ENCODE measurements at places on chromosomes 13 and 19.

- DNase-seq, result no peak
Observed at GRCh38 chr13:110560601-110561343, 750 bp downstream of the RAB20 start.

GRCh38 chr19:15320116-15320515 is 12.2 kb downstream of the BRD4 start:
- DNase-seq, result no peak

DNA sequence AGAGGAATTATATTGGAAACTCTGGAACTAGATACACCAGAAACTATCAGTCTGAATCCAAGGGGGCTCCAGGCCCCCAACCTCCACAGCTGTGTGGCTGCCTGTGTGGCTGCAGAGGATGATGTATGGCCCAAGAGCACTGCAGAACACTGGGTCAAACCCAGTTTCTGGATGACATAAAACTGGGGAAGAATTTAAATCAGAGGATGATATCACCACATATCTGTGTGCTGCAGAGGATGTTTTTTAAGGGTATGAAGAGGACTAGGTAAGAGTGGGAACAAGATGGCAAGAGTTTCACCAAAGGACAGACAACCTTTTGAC is 226.4 kb downstream of the SUCLA2 start:
- DNase-seq, result no peak

GRCh38 chr13:92390217-92390616 is 836.4 kb upstream of the GPC6 start:
- no peak for DNase-seq

DNA sequence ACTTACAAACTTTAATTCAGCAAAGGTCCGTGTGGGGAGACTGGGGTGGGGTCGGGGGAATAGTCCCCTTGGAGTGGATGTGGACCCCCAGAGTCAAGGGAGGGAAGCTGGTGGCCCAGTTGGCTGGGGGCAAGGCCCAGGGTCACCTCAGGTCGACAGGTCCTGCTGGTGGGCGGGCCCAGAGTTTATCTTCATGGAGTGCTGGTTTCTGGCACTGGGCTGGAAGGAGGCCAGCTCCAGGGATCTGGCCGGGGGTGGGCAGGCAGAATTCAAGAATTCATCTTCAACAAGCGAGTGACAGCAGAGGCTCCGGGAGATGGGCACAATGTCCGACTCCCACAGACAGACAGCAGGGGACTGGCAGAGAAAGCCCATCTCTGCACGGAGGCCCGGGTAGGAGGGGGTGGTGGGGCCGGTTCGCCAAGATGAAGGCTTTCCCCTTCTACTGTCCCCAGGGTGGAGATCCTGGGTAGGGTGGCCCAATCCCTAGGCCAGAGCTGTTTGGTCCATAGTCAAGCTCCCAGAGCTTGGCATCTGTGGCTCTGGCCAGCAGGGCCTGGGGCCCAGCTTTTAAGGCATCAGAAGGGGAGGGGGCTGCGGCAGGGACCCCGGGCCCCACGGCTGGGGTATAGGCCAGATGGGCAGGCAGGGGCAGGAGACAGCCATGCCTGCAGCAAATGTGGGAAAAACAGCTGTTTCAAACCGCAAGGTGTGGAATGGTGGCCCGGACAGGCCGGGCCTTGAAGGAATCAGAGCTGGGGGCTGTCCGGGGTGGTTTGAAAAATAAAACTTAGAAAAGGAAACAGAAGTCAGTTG is 622 bp upstream of the FDX2 start:
- no peak for DNase-seq

DNA sequence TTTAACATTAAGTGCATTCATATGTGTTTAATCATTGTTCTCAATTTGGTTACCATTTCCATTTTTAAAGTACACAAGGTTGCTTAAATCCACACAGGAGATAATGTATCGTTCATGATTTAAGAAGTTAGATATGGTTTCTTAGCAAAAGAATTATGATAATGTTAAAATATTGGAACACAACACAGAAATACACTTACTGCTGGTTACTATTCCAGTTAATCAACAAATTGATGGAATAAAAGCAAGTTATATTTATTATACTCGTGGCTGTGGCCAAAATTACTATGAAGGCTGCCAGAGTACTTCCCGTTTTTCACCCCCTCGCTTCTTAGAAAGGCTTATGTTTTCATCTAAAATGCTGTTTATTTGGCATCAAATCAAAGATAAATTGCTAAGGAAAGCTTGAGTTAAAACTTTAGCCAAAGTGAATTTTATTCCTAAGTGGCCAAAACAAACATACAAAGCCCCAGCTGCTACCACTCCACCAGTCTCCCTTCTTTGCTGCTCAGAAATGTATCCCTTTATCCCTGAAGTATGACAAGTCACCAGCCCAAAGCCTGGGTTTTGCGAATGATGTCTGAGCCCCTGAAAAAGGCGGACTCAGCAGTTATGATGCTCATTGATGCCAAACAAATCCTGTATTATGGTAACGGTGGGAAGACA is 27.7 kb downstream of the LCP1 start:
- no peak for DNase-seq

- no peak for DNase-seq
Observed at GRCh38 chr19:54436031-54436523, 12.9 kb upstream of the LENG8 start.

- no peak for DNase-seq
Observed at GRCh38 chr13:79936368-79937136, 404.4 kb downstream of the SPRY2 start.

GRCh38 chr13:39394796-39395678 is 208.0 kb downstream of the LHFPL6 start:
- no peak for DNase-seq

DNA sequence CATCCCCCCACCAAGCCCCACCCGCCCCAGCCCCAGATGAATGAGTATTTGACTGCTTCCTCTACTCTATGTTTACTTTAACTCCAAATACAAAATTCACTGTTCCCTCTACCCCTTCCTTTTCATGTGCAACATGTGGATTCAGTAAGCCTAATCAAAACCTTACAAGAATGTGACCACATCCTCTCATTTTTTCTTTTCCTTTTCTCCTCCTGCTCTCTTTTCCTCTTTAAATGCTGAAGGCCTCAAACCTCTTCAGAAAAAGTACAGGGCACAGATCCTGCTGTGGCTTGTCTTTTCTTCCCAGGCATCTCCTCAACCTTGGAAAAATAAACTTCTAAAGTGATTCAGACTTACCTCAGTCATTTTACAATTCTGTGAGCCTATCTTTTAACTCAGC is 119.0 kb downstream of the MYCBP2 start:
- no peak for DNase-seq

- no peak for DNase-seq
Observed at GRCh38 chr19:41206456-41206855, 12.6 kb upstream of the AXL start.

DNA sequence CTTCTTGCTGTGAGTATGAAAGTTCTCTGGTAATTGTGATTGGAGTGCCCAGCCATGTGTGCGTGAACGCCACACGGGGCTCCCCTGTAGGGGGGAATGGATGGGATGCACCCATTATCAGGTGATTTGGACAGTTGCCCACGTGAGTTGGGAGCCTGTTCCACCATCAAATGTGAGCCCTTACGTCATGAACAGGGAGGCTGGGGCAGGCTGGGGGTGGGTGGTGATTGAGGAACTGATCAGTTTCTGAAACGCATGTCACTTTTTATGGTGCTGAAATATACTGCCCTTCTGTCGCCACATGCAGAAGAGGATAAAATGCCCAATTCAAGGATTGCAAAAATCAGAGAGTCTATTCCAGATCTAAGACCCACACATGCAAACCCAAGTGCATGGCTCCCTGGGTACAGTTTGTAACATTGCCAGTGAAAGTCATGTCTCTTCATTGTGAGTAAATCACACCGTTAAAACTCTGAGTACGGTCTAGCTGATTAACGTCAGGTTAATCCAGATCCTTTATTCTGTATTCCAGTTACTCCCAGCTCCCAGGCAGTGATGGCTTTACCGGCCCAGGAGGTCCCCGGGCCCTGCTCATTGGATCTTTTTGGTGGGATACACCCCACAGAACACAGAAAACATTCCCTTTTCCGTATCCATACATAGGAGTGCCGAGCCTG is 90.2 kb downstream of the RAB20 start:
- DNase-seq, result no peak

DNA sequence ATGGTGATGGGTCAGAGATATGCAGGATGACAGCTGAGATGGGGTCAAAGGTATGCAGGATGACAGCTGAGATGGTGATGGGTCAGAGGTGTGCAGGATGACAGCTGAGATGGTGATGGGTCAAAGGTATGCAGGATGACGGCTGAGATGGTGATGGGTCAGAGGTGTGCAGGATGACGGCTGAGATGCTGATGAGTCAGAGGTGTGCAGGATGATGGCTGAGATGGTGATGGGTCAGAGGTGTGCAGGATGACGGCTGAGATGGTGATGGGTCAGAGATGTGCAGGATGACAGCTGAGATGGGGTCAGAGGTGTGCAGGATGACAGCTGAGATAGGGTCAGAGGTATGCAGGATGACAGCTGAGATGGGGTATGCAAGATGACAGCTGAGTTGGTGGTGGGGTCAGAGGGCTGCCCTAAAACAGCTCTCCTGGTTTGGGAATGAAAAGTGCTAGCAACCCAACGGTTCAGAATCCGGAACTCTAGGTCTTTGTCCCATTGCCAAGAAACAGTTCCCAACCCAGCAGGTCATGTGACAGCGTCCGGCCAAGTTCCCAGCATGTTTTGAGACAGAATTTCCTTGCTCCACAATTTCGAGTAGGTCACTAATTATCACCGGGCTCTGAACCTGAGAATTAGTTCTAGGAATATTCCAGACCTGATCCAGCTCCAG is 3.2 kb downstream of the SELENOW start:
- DNase-seq, result no peak

DNA sequence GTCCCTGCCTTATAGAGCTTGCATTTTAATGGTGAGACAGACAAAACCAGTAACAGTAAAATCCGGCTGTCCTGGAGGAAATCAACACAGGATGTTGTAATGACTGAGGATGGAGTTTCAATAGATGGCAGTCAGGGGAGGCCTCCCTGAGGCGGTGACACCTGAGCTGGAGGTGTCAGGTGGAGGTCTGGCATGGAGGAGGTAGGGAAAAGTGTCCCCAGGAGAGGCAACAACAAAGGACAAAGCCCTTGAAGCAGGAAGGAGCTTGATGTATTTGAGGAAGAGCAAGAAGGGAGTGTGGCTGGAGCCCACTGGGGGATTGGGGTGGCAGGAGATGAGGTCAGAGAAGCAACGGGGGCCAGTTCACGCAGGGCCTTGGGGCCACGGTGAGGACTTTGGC is 7.8 kb downstream of the GRIN2D start:
- DNase-seq, result no peak

- DNase-seq, result no peak
Observed at GRCh38 chr13:71056581-71056980, 810.4 kb downstream of the DACH1 start.

- DNase-seq, result no peak
Observed at GRCh38 chr13:25927363-25927762, 124.5 kb downstream of the SHISA2 start.

GRCh38 chr13:109883181-109884180 is 97.1 kb upstream of the IRS2 start:
- no peak for DNase-seq

DNA sequence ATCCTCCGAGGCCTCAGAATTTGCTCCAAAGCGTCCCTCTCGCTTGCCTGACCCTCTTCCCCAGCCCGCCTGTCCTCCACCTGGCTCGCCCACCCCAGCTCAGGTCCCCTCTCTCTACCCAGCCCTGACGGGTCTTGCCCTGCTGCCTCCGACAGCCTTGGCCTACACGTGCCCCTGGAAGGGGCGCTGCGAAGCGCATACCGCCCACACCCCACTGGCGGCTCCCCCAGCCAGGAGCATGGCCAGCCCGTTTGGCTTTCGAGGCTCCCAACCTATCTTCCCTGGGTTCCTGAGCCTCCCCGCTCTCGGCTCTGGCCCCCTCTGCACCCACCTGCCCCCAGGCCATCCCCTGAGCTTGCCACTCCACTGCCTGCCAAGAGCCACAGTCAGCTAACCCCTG is 4.5 kb downstream of the XAB2 start:
- no peak for DNase-seq

- DNase-seq, result no peak
Observed at GRCh38 chr19:39325778-39326665, 5.4 kb upstream of the LRFN1 start.

DNA sequence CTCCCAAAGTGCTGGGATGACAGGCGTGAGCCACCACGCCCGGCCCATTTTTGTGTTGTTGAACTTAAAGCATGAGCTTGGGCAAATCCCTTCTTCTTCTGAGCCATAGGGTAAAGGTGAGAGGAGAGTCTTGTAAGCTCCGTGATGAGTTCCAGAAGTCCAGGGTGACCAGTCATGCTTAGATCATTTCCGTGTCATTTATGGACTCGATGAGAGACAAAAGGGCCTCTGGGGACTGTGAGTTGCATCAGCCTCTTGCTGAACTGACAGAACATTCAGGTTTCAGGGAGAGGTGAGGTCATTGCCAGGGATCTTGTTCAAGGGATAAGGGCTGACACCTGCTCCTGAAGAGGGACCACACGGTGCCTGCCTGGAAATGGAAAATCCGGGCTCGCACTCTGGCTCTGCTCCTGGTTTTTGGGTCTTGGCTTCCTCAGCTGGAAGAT is 53.6 kb downstream of the GADD45B start:
- no peak for DNase-seq

GRCh38 chr19:22634450-22634827 is 315 bp downstream of the ZNF492 start:
- no peak for DNase-seq

DNA sequence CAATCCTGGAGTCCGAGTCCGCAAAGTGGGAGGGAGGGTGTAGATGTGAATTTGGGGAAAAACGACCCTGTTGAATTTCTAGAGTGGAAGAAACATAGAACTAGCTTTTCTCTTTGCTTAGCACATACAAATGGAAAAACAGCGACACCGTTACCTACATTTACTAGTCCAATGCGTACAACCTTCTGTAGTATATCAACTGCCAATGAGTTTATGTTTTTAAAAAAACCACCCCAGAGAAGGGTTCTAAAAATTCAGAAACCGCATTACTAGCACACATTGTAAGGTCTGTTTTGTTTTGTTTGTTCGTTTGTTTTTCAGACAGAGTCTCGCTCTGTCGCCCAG is 332 bp upstream of the SUPT20H start:
- no peak for DNase-seq

DNA sequence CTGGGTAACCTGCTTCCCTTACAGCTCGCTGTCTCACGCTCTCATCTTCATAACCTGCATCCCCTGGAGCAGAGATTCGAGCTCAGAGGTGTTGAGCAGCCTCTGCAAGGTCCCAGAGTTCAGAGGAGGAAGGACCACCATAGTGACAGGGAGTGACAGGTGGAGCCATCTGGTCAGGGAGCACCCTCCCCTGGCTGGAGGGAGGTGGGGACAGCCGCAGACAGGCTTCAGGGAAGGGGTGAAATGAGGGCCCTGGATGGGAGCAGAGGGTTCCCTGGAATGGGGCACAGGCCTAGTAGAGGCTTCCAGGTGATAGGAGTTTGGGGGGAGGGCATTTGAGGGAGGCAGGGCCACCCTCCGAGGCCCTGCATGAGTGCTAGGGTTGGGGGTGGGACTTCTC is 82.1 kb downstream of the ZNF429 start:
- DNase-seq, result no peak

DNA sequence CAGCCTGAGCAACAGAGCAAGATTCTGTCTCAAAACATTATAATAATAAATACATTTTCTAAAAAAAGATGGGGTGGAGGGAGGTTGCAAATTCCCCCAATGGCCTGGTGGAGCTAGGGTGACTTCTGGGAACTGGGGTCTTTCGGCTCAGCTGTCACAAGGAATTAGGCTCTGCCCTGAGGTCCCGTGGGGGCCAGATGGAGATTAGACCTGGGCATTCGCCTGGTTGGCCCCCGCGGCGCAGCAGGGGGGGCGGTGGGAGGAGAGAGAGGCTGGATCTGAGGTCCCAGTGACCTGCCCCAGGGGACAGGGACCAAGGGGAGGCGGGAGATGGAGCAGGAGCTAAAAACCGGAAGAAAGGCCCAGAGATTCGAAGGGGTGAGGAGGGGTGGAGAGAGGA is 14.8 kb downstream of the FUT6 start:
- no peak for DNase-seq
